ENCODE measurements at places on chromosomes 3 and 15. TPM values are rescaled to one million over a fixed set of nuclear protein-coding genes. Genes with fewer than 3 reads are reported as not detected.

A4GNT gene
- not detected for total RNA-seq

B4GALT4 gene
- total RNA-seq: 11.6 TPM

CKMT1B gene
- total RNA-seq: not detected

ECE2 gene
- total RNA-seq: not detected

RYR3 gene
- not detected for total RNA-seq

DNA sequence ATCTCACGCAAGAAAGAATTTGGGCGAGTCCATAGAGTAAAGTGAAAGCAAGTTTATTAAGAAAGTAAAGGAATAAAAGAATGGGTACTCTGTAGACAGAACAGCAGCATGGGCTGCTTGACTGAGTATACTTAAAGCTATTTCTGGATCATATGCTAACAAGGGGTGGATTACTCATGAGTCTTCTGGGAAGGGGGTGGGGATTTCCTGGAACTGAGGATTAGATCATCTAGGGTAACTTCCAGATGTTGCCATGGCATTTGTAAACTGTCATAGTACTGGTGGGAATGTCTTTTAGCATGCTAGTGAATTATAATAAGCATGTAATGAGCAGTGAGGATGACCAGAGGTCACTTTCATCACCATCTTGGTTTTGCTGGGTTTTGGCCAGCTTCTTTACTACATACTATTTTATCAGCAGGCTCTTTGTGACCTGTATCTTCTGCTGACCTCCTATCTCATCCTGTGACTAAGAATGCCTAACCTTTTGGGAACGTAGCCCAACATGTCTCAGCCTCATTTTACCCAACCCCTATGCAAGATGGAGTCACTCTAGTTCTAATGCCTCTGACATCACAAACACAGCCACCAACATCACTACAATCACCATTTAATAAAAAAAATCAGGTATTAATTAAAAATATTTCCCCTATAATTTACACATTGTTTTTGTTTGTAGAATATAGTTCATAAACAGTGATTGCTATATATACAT lies 890.7 kb upstream of the EPHA6 start:
- peak; percentile 18 for DNase-seq

DNA sequence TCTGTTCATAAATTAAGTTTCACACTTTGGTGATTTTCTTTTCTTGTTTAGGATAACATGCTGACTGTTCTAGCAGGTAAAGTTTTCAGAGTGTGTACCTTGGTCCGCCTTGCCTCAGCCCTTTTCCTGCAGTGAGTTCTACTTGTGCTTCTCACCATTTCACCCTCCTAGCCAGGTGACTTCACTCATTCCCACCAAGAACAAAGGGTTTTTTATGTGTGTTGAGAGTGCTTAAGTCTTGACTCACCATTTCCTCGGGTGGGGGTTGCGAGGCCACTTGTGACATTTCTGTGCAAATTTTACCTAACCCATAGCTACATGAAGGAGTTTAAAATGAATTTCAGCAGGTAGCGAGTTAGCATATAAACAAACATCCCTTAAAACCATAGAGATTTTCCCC lies 81.4 kb downstream of the C3orf38 start:
- DNase-seq: no peak

GRCh38 chr3:5787861-5788488 lies 600.5 kb downstream of the EDEM1 start:
- DNase-seq: no peak

DNA sequence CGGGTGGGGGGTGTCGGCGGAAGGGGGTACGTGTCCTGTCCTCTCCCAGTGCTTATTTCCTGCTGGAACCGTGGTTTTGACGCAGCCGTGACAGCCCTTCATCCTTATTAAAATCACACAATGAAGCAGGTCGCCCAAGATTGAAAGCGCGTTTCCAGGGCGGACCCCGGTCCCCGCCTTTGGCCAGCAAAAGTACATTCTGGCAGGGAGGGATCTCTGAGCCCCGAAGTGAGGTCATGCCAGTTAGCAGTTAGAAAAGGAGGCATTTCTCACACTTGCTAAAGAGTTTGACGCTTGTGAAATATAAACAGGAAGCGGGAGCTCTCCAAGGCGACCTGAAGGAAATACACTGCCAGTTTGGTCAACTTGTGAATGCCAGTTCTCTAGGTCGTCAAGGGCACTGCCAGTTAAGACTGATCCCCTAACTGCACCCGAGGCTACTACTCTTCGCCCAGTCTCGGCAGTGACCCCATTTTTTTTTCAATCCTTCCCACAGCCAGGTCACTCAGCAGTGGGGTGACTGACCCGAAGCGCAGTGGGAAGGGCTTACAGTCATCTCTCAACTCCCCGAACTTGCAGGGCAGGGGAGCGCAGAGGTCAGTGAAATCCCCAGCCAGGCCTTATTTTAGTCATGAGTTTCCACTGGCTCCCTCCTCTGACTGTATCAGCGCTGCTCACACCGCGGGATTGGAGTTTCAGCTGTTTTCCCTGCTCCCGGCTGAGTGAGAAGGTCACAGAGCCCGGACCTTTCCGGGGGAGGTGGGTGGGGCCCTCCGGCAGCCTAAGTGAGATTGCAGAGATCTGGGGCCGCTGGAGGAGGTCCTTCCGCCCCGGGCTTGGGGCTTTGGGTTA lies 2.0 kb upstream of the BHLHE40 start:
- peak; percentile 75 for DNase-seq

DNA sequence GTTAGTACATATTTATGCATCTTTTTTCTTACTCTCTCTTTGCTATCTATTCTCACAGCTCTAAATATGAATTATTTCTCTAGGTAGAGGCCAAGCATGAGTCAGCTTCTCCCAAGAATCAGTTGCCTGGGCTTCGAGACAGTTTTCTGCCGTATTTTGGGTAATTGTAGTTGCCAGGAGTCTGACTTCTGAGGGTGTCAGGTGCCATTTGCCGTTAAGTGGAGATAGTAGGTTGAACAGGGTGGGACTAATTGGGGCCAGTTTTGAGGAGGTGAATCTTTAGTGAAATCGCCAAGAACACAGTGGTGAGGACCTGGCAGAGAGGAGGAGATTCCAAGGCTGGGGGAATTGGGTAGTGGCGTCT lies 7.8 kb upstream of the NRROS start:
- DNase-seq: no peak

DNA sequence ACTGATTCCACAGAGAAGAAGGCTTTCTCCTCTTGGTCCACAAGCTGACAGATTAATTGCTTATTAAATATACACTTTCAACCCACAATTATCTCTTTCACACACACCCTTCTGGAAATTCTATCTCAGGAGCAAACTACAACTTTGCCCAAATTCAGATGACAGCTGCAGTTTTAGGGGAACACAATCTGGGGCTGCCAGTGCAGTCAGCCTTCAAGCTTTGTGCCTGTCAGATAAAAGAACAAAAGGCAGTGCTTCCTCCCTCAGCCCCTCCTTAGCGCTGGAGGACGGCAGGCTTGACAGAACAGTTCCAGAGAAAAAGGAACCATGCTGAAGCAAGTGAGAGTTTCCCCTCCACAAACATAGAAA lies 99.6 kb downstream of the TMCC1 start:
- no peak for DNase-seq

DNA sequence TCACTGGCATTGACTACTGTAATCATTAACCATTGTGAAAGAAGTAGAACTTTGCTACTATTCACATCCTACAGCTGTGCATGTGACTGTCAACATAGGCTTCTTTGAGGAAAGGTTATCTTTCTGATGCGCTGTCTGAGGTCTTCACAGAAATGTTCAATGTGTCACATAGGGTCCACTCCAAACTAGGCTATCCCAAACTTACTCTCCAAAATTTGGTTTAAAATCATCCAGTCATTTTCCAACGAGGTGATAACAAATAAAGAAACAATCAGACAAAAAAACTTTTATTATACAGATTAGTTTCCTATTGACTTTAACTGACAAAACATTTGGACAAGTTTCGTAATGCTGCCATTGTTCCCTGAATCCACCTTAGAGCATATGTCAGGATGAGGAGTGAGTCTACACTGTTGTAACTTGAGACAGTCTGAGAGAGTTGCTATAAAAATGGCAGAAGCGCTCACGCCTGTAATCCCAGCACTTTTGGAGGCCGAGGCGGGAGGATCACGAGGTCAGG lies 511.6 kb downstream of the PLOD2 start:
- no peak for DNase-seq

GRCh38 chr3:24323272-24323671 lies 171.4 kb downstream of the THRB start:
- no peak for DNase-seq

DNA sequence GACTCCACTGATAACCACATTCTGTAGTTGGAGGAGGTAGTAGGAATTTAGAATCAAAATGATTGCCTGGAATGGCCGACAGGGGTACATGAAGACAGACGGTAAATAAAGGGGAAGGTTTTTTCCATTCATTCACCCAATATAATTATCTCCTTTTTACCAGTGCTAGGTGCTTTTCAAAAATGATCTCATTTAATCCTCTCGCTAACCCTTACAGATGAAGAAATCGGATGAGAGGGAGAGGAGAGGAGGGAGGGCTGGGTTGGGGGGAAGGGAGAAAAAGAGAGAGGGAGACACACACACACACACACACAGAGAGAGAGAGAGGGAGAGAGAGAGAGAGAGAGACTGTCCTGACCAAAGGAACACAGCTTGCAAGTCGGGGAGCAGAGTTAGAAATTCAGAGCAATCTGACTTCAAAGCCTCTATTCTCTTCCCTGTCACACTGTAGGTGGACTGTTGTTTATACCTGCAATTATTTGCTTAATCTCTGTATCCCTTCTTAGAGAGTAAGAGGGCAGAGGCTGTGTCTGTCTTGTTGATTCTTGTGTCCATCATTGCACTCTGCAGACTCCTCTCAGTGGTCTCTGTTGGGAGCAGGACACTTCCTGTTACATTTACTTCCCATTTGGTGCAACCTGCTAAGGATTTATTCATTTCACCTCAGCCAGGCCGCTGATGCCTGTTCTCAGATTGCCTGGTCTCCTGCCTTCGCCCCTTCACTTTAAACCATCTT lies 18.7 kb upstream of the PAQR9 start:
- no peak for DNase-seq

DNA sequence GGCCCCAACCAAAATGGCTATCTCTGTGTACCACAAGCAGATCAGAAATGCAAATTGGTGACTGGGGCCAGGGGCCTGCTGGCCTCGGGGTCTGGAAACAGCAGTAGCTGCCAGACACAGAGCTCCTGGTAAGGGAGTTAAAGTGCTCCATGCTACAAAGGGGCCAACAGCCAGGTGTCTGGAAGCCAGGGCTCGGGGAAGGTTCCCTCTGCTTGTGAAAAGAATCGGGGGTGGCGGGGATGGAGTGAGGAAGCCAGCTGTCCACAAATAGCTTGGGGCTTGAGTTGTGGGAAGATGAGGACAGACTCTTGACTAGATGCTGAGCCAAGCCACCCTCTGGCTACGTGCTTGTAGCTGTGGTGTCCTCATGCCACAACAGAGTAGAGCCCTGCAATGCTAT lies 39.3 kb downstream of the CHRD start:
- no peak for DNase-seq

DNA sequence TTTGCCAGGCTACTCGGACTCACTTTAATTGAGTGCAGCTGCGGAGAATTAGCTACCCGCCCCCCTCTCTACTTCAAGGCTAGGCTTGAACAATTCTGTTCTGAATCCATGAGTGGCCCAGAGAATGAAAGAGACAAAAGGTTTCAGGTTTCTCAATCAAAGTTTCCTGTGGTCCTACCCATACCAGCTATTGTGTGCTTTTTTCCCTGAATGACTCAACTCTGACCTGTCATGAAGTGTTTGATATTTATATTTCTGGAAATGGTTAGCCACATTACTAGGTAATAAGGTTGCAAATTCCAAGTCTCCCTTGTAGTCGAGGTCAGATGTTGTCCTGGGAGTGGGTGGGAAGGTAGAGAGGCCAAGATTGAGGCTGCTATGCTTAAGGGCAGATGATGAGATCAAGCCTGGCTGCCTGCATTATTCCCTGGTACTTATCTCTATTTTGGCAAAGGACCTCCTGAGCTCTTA lies 392.7 kb upstream of the TBL1XR1 start:
- DNase-seq: no peak

DNA sequence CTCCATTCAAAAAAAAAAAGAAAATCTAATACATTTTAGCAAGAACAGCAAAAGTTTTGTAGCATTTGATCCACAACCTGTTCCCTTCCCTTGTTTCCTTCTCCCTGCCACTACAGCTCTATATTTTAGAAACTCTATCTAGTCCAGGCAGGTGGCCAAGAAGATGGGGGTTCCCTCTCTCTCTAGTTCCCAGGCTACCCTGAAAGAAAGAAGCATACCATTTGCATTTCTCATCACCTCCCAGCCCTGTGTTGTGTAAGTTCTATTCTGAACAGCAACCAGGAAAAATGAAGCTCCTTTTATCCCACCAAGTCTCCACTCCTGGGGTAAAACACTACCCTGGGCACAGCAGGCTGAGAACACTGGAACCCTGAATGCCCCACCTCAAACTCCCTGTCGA lies 100.0 kb downstream of the PCCB start:
- no peak for DNase-seq

DNA sequence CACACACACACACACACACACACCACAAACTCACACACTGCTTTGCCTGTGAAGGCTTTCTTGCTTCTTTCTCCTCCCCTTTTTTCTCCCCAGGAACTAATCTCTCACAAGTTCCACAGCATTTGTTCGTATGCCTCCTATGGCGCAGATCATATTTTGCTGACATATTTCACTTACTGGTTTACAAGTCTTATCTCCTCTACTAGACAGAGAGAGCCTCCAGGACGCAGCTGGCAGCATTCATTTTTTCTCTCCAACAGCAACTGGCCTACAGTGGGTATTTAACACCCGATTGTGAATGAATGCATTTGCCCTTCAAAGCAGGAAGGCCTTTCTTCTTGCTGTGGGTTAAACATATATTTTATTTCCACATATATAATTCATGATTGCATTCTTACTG lies 47.0 kb upstream of the DLG1 start:
- no peak for DNase-seq

DNA sequence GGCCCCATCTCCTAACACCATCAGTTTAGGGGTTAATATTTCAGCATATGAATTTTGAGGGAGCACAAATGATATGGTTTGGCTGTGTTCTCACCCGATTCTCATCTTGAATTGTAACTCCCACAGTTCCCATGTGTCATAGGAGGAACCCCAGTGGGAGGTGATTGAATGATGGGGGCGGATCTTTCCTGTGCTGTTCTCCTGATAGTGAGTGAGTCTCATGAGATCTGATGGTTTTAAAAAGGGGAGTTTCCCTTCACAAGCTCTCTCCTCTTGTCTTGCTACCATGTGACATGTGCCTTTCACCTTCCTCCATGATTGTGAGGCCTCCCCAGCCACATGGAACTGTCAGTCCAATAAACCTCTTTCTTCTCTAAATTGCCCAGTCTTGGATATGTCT lies 73.8 kb upstream of the TJP1 start:
- no peak for DNase-seq

- no peak for DNase-seq
Observed at GRCh38 chr3:9812870-9813483, 2.9 kb downstream of the TTLL3 start.

GRCh38 chr3:129749692-129750091 lies 143.2 kb upstream of the PLXND1 start:
- DNase-seq: no peak

Data from activated CD4-positive, alpha-beta memory T cell treated with anti-CD3 and anti-CD28 coated beads, Interleukin-2, amount 10 ng/mL, durations not matched to agents 7 days and 5 days (primary cell).